Suppressor macrophage treated with lipopolysaccharide for 1 hour (primary cell): ENCODE measurements at places on chromosomes 4 and X.

- no peak for DNase-seq
Measured at GRCh38 chr4:26484032-26484515, 6.2 kb downstream of the CCKAR start.

GRCh38 chrX:153783378-153784013 lies 2.7 kb downstream of the SRPK3 start:
- DNase-seq: no peak

GRCh38 chrX:10875995-10876394 lies 235.1 kb upstream of the HCCS start:
- no peak for DNase-seq

- no peak for DNase-seq
Measured at GRCh38 chr4:122960611-122961000, 38.2 kb upstream of the NUDT6 start.

DNA sequence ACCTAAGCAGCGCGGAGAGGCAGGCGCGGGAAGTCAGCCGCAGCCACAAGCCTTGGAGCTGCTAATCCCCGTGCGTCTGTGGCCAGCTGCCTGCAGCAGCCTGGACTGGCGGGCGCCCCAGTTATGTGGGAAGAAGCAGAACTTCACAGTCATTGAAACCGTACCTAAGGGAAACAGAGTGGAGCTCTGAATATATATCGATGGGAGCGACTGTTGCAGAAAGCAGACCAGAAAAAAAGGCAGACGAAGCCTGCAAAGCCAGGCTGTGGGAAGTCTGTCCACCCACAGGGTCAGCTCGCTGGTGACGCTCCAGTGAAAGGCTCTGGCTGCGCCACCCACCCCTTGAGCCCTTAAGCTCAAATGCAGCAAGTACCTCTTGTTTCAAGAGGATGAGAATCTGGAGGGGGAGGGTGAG lies 24.7 kb downstream of the KCNE5 start:
- DNase-seq: peak; percentile 30

GRCh38 chrX:8870411-8870810 lies 69.2 kb upstream of the FAM9A start:
- DNase-seq: no peak

GRCh38 chr4:102734591-102735385 lies 26.0 kb downstream of the MANBA start:
- peak; percentile 89 for DNase-seq

GRCh38 chr4:27685091-27685490 lies 824.5 kb downstream of the STIM2 start:
- no peak for DNase-seq

DNA sequence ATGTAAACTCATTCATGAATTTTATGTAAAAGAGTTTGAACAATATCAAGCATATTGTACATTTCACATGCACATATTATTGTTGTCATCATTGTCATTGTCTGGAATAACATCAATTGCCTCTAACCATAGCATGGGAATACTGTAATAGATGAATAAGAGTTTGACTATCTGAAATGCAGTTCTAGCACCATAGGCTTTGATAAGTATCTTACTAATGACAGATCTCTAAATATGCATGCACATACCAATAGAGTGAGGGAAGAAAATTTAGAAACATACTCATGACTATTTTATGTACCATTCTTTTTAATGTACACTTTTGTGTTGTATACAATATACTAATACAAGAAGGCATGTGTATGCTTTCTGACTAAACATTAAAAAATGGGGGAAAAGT lies 161.6 kb upstream of the SPRY1 start:
- DNase-seq: no peak

DNA sequence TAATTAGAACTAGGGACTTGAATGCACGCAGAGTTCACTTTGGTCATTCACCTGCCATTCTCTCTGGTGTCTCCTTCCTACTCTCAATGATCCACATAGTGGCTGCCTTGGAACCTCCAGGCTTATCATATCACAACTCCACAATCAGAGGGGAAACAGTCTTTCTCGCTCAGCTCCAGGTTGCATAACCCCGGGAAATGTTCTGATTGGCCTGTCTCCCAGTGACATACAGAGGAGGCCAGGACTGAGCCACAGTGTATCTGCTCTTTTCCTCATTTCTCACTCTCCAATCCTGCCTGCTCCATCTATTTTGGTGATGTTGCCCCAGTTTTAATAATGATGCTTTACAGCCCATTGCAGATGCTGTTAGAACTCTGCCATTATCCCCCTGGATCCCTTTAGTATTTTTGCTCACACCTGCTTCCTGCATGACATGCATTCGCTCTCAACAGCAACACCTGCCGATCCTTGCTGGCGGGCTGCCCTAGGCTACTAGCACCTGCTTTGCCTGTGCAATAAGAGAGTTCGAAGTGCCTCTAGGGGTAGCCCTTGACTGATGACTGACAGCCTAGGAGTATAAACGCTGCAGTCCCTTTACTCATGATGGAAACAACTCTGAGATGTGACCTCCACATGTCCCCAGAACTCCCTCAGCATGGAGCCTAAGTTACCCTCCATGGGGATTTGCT lies 211.3 kb upstream of the RPS6KA3 start:
- no peak for DNase-seq

- DNase-seq: no peak
Measured at GRCh38 chrX:135384161-135384836, 37.4 kb upstream of the SMIM10L2A start.

- no peak for DNase-seq
Measured at GRCh38 chr4:78432896-78433295, 118.7 kb upstream of the ANXA3 start.
